T-helper 1 cell (primary cell): ENCODE measurements at places on chromosomes 5 and 9.
A peak's percentile ranks its signal among the peaks of the same experiment; 100 is the strongest.

DNA sequence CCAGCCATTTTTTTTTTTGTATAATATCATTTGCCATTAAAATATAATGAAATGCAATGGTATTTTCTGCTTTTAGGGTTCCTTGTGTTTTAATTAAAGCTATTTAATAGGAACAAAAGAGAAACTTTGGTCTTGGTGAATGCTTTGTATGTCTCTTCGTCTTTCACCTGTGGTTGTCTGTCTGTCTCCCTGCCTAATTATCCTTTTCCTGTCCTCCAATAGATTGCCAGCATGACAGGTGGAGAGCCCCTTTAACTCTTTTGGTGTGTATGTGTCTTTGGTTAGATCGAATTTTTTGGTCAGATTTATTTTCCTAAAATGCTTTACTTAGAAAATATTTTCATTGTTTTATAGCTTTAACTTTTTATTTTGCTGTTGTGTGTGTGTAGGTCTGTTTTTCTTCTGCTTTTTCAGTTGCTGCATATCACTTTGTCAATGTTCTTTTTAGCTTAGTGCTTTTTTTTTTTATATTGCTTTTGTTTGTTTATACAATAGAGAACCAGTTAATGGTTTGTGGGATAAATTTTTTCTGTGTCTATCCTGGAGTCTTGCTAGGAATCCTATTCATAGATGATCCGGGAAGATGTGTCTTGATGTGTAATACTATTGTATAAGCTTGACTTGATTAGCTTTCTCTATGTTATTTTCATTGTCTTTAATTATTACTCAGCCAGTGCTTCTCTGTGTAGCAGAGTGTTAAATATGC is 8.6 kb downstream of the CHMP5 start:
- DNase-seq = no peak

DNA sequence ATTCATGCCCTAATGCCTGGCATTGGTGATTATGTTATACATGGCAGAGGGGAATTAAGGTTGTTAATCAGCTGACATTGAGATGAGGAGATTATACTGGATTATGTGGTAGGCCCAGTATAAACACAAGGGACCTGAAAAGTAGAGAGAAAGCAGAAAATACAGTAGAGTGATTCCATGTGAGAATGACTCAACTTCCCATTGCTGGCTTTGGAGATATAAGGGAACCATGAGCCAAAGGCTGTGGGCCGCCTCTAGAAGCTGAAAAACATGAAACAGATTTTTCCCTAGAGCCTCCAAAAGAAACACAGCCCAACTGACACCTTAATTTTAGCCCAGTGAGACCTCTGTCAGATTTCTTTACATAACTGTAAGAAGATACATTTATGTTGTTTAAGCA is 65.0 kb upstream of the CTXN3 start:
- no peak for DNase-seq

DNA sequence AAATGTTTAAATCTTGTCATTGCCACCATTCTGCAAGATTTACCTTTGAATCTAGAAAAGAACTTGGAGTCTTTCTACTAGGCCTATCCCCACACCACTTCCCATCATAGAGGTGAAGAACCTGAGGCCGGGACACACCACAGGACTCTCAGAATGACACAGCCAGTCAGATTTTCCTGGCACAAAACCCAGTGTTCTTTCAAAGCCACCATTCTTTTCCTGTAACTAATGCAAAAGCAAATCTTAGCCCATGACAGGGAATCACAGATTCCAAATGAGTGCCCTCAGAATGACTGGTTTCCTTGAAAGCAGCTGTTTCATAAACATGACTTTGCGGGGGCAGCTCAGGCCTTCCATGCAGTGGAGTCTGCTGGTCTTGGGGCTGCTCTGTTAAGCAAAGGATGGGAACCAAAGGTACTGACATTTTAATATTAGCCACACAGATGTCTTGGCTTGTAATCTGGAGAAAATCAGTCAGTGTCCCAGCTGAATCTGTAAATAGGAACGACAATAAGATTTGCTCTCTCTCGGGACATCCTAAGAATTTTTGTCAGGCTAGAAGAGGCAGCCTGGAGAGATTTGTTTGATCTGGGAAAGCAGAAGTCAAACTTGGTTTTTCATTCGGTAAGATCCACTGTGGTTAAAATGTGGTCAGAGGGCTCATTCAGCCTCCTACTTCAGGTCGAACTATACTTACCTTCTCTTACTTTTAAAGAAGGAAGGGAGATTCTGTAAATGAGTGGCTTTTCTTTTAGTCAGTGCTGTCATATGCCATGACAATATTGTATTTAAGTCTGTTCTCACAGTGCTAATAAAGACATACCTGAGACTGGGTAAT is 115.1 kb downstream of the PALM2AKAP2 start:
- no peak for DNase-seq

GRCh38 chr5:6542421-6543345 is 90.2 kb downstream of the NSUN2 start:
- no peak for DNase-seq

DNA sequence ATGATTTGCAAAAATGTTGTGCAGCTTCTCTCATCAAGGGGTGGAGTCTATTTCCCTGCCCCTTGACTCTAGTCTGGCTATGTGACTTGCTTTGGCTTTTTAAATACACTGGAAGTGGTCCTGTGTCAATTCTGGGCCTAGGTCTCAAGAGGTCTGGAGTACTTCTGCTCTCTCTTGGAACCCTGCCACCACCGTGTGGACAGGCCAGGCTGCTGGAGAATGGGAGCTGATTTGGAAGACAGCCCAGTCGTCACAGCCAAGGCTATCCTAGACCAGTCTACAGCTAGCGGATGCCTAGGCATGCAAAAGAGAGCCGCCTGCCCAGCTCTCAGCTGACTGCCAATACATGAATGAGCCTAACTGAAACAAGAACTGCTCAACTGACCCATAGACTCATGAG is 56.7 kb upstream of the CLINT1 start:
- no peak for DNase-seq

- no peak for DNase-seq
These were observed 14.7 kb downstream of the BICD2 start for GRCh38 chr9:92749934-92750315.

DNA sequence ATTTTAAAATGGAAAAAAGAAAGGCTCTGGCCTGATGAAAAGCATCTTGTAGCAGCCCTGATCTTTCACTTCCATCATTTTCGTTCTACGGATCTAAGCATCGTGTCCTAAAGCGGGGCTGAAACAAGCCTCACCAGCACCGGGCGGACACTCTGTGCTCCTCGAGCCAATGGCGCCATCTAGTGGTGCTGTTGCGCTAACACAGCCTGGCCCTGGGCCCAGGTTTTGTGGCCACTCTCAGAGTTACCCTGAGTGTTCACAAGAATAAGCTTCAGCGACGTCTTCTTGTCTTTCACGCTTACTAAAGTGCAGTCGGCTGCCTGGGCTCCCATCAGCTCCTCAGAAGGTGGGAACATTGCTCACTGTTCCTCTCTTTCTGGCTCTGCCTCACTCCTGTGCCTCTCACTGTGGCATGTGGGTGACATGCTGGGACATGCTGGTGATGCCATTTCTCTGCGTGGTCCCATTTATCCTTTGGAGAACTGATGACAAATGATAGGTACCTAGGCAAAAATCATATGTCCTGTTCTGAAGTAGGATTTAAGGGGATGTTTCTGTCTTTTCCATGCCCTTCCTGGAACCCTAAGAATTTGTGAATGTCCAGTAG is 32.7 kb downstream of the DMRT3 start:
- peak; percentile 65 for DNase-seq

- no peak for DNase-seq
These were observed 218.3 kb downstream of the MEF2C start for GRCh38 chr5:88664645-88665044.

DNA sequence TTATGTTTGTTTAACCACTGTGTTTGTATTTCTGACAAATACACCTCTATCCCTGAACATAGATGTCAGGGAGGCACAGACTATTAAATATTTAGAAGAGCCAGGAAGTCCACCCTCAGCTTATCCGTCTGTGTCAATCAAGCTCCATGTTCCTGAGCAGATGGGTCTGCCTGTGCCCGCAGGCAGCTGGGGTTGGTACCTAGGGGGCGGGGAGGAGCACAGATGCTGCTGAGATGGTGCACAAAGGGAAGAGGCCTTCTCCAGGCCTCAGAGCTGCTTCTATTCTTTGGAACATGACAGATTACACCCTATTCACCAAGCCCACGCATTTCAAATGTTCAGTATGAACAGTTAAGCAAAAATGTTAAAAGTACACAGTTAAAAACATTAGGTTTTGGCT is 142.1 kb downstream of the EPB41L4A start:
- no peak for DNase-seq

- DNase-seq = no peak
These were observed 28.2 kb upstream of the GPR151 start for GRCh38 chr5:146544232-146544631.

DNA sequence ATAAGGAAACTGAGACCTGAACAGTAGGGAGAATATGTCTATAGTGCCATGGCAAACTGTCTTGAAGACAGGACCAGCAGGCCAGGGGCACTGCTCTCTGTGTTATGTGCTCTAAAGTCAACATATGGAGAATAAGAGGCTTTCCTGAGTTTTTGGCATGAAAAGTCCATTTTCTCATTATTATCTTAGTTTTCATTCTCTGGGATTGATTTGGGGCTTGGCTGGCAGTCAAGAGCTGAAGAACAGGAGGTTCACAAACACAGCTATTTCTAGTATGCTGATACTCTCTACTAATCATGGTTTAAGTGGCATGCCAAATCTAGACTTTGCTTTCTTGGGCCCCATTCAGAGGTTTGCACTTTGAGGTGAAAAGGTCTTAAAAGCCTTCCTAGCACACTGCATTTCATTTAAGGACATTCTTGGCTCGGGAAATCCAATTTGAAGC is 404.4 kb downstream of the ZNF608 start:
- DNase-seq = no peak

DNA sequence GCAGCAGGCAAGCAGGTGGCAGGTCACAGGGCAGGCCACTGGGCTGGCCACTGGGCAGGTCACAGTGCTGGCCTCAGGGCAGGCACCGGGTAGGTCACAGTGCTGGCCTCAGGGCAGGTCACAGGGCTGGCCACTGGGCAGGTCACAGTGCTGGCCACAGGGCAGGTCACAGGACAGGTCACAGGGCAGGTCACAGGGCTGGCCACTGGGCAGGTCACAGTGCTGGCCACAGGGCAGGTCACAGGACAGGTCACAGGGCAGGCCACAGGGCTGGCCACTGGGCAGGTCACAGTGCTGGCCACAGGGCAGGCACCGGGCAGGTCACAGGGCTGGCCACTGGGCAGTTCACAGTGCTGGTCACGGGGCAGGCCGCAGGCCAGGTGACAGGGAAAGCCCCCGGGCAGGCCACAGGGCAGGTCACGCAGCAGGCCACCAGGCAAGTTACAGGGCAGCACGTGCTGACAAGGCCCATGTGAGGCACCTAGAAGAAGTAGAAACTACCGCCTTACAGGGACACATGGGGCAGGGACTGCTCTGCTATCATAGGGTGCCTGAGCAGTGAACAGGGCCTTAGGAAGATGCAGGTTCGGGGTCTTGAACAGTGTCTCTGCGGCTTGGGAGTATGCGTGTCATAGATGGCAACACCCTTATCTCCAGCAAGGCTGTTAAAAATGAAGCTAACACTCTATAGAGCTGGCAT is 18.6 kb upstream of the MED10 start:
- DNase-seq = no peak

DNA sequence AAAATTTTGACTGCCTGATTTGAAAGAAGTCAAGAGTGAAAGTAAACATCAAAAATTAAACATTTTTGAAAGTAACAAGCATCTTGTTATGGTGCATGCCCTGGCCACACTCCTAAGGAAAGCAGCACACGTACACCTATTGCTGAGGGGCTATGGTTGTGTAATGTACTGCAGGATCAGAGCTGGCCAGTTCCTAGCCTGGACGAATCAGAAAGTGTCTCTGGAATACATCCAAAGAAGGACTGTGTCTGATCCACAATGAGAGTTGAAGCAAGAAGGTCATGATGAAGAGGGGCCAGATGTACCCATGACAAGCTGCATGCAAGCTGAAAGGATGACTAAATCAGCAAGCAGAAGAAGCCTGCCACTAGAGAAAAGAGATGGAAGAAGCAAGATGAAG is 618.2 kb downstream of the TLE1 start:
- DNase-seq = no peak

GRCh38 chr9:38621434-38622287 is 1.3 kb upstream of the ANKRD18A start:
- no peak for DNase-seq

DNA sequence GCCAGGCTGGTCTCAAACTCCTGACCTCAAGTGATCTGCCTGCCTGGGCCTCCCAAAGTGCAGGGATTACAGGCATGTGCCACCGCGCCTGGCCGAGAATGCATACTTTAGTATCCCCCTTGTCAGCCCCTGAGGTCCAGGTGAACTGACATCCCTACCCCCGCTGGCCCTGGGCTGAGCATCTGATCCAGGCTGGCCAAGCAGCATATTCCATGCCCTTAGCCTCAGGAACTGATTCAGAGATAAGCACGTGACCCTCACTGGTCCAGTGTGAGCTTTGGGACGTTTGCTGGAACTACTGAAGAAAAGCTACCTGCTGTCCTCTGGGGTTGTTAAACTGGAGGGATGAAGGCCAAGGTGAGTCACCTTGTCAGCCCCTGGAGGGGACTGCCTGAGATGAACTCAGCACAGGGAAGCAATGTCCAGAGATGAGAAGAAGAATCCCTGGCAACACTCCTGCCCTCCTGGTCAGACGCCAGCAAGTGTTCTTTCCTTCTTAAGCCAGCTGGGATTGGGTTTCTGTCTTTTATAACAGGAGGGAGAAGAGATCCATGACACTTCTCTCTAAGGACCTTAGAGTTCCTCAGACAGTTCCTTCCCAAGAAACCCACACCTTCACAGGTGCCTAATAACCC is 59.1 kb upstream of the FBXW11 start:
- no peak for DNase-seq

DNA sequence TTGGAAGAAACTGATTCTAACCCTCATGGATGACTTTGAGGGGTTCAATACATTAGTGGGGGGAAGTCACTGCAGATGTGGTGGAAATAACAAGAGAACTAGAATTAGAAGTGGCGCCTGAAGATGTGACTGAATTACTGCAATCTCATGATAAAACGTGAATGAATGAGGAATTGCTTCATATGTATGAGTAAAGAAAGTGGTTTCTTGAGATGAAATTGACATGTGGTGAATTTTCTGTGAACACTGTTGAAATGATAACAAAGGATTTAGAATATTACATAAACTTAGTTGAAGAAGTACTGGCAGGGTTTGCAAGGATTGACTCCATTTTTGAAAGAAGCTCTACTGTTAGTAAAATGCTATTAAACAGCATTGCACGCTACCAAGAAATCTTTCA is 113.0 kb downstream of the UGCG start:
- no peak for DNase-seq

DNA sequence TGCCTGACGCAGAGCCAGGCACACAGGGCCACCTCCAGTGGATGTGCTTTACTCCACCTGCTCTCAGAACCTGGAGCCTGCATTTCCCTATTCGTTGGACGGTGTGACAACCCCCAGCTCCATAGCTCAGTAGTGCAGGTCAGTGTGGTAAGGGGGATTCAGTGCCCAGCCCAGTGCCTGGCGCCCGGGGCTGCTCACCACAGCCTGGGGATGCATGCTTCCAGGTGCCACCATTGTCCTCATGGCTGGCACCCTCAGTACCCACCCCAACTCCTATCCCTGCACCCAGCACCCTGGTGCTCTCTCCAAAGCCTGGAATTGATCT is 32.8 kb upstream of the ADAMTS2 start:
- no peak for DNase-seq
